Activated T-cell treated with anti-CD3 and anti-CD28 coated beads, Interleukin-2, amount 50 U/mL, for 1 hour (primary cell): ENCODE measurements at places on chromosomes 3 and 15.

DNA sequence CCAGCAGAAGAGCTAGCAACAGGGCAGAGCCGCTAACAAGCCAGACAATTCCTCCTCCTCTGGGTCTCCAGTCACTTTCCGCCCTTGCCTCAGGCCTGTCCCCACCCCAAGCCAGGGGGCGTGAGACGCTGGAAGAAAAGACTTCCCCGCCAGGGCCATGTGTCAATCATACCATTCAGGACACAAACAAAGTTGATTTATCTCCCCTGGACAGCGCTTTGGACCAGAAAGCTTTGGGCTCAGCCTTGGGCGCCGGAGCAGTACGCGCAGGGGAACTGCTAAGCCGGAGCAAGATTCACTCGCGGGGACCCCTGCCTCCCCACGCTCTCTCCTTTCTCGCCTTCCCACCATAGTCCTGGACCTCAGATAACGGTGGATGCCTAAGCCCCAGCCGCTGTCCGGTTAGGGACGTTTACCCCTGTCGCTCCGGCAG is 479 bp downstream of the LRRC2 start:
- DNase-seq = no peak

GRCh38 chr15:31067890-31068603 is 33.5 kb downstream of the TRPM1 start:
- DNase-seq = no peak

- no peak for DNase-seq
Measured at GRCh38 chr15:37877851-37878741, 56.3 kb upstream of the TMCO5A start.

DNA sequence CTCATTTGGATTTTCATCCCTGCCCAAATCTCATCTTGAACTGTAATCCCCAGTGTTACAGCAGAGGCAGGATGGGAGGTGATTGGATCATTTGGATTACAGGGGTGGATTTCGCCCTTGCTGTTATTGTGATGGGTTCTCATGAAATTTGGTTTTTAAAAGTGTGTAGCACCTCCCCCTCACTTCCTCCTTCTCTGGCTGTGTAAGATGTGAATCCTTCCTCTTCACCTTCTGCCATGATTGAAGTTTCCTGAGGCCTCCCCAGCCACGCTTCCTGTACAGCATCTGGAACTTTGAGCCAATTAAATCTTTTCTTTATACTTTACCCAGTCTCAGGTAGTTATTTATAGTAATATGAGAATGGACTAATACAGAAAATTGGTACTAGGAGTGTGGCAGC is 316.8 kb downstream of the PLCL2 start:
- DNase-seq = no peak

- no peak for DNase-seq
Measured at GRCh38 chr3:158249183-158249582, 139.3 kb downstream of the RSRC1 start.

DNA sequence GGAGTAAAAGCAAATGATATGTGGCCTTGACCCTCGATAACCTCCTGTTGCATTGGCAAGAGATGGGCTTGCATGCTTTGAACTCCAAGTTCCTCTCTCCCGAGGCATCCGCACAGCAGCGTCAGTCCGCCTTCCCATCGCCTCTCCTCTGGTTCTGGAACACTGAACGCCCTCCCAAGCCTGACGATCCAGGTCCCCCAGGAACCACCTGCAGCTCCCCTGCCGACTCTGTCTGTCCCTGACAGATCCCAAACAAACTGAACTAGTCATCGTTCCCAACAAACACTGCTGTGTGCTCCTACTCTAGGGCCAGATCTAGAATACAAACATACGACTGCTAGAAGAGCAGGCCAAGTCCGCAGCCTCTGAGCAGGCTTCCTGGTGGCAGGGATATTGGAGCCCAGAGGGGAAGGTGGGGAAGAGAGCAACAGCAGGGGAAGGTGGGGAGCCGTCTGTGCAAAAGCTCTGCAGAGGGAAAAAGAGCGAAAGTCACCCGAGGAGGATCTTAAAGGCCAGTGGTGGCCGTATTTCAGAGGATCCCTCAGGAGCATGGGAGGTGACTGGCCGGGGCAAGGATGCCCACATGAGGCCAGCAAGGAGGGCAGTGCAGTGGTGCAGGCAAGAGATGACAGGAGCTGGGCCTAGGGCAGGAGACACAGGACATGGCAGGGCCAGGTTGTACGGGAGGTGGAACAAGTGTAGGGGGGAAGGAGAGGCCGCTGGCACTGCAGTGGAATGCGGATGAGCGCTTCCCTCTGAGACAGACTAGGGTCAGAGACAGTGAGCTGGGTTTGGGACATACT is 50.8 kb downstream of the PCSK6 start:
- DNase-seq = no peak

DNA sequence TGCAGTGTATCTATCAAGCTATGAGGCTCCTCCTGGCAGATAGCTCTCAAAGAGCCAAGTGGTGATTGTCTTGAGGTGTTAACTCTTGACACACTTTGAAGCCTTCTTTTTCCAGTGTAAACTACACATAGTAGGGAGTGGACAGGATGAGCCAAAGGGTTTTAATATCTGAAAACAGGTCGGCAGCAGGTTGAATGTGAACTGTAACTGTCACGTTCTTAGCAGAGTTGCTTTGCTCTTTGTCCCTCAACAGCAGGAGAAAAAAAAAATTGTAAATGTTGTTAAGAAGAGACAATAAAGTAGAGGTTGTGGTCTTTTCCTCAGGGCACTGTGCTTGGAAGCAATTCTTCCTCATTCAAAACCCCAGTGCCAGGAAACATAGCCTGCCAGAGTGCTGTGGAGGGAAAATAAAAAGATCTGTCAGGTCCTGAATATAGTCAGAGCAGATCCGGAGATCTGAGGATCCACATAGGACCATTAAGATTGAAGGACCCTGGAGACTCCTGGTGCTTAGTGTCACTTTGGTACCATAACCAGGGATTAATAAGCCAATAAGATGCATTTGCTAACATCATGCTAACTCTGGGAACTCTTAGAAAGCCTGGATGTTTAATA is 229.7 kb downstream of the NAALADL2 start:
- no peak for DNase-seq

DNA sequence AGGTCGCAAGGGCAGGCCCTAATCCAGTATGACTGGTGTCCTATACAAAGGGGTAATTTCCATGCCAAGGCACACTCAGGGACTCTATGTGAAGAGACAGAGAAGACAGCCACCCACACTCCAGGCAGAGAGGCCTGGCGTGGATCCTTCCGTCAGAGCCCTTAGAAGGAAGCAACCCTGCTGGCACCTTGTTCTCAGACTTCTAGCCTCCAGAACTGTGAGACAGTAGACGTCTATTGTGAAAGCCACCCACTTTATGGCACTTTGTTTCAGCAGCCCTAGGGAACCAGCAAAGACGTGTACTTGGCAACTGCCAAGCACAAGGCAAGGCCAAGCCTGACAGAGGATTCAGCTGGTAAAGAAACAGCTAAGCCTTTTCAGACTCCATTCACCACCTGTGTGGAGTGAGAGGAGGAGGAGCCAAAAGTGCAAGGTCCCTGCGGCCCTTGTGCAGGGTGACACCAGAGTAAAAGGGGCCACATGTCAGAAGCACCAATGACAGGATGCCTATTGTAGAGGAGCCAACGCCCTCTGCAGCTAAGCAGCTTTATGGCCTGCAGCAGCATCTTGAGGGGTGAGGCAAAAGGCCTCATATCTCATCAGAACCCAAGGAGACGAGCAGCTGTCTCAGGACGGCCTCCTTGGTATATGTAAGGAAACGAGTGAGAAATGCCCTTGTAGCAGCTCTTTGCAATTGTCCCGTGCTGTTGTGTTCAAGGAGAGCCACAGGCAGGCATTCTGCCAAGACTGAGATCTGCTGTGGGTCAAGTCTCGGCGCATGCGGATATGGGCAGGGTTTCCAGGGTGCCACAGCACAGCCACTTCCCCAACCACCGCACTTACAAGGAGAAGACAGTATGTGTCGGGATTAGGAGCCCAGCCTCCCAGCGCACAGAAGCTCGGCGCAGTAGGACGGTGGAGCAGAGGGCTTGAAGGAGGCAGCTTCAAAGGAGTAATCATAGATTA is 121.5 kb upstream of the LIPC start:
- no peak for DNase-seq

DNA sequence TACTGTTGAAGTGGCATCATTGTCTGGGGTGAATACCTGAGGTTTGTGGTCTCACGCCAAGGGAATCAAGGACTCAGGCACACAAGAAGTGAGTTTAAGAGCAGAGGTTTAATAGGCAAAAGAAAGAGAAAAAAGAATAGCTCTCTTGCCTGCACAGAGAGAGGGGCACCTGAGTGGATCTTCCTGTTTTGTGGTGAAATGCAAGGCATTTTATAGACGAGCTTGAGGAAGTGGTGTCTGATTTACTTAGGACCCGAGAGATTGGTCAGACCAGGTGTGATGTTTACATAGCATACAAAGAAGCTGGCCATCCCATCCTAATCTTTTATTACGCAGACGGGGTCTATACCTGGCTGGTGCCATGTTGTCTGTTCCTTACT is 13.2 kb downstream of the CCR5 start:
- no peak for DNase-seq

DNA sequence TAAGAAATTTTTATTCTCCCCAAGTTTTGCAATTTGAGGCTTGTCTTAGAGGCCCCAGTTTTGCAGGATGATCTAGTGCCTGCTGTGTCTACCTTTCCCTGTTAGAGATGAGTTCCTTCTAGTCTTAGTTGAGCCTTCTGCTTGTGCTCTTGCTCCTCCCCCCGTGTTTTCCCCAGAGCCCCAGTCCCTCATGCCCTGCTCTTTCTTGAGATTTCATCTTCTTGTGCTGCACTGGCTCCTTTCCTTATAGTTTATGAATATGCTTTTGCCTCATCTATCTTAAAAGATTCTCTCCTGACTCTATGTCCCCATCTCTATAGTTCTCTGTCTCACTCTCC is 4.7 kb downstream of the GAP43 start:
- DNase-seq = no peak

GRCh38 chr3:51354172-51354571 is 30.9 kb upstream of the MANF start:
- no peak for DNase-seq

DNA sequence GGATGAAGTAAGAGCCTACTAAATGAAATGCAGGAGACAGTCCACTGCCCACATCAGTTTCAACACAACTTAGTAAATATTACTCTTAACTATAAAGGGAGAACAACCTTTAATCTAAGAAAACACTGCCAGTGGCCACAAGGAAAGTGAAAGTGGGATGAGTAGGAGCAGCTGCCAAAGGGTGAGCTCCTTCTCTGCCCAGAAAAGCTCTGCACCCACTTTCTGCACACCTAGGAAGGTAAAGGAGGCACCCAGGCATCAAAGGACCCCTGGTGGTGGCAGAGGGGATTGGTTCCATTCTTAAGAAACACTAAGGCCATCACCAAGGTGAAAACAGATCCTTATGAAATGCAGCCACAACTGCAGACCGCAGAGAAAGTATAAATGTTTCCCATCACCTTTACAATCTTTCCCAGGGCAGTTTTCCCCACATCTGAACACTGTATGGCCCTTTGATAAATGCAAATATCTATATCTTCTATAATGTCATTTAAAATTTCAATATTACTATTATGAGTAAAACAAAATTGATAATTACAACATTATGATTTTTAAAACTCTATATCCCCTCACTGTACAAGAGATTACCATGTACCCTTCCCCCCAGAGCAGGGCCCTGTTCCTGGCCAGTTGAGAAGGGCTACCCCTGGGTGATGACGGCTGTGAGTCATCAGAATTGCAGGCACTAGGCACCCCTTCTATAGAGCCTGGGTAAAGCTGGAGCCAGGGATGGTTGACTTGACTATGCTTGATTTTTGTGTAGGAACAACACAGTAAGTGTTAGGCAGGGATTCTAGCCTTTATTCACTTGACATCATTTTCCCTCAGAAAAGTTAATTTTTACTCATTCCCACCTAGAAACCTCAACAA is 92.0 kb downstream of the SNRK start:
- DNase-seq = peak; percentile 70

DNA sequence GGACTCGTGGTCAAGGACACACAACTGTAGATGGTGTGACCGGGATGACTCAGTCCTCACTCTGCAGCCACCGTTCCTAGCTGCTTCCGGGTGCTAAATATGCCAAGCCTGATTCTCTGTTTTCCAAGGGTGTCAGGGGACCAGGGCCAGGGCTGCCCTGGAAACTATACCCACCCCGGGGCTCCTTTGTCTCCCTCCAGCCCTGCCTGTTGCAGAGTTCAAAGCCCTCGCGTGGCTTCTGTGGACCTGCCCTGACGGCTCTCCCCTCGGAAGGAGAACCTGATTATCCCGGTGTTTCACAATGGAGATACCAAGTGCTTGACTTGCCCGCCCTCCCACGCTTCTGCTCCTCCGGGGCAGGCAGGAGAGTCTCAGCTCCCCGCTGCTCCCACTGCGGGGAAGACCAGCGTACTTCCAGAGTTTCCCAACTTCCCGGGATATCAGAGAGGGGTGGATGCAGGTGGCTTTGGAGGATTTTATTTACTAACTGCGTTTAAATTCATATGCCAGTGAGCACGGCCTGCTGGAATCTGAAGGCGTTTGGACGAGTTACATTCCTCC is 125.0 kb downstream of the ASB7 start:
- no peak for DNase-seq

- no peak for DNase-seq
Measured at GRCh38 chr15:60620708-60621107, 141.8 kb upstream of the ICE2 start.

- DNase-seq = no peak
Measured at GRCh38 chr3:181698263-181698954, 13.3 kb upstream of the SOX2 start.

GRCh38 chr3:49017229-49017970 is 980 bp downstream of the DALRD3 start:
- no peak for DNase-seq

GRCh38 chr3:40968666-40969065 is 230.6 kb upstream of the CTNNB1 start:
- DNase-seq = no peak

DNA sequence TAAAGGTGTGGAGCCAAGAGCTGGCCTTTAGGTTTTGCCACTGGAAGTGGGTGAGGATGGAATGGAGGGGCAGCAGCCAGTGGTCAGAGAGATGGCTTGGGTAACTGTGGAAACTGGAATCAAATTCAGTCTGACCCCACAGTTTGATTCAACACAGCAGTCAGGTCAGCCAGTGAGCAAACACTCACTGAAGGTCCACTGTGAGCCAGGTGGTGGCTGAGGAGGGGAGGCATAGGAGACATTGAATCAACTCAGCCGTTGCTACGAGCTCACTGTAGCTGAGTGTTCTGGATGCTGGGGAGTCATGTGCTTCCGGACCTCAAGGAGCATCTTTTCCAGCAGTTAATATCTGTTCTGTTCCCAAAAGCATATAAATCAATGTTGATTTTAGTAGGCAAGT is 37.5 kb downstream of the LPP start:
- DNase-seq = no peak

- no peak for DNase-seq
Measured at GRCh38 chr3:161072211-161072621, 32.9 kb downstream of the B3GALNT1 start.

- DNase-seq = no peak
Measured at GRCh38 chr15:43930079-43930478, 103.3 kb downstream of the WDR76 start.
